ENCODE measurements at places on chromosomes 3 and 15.

DNA sequence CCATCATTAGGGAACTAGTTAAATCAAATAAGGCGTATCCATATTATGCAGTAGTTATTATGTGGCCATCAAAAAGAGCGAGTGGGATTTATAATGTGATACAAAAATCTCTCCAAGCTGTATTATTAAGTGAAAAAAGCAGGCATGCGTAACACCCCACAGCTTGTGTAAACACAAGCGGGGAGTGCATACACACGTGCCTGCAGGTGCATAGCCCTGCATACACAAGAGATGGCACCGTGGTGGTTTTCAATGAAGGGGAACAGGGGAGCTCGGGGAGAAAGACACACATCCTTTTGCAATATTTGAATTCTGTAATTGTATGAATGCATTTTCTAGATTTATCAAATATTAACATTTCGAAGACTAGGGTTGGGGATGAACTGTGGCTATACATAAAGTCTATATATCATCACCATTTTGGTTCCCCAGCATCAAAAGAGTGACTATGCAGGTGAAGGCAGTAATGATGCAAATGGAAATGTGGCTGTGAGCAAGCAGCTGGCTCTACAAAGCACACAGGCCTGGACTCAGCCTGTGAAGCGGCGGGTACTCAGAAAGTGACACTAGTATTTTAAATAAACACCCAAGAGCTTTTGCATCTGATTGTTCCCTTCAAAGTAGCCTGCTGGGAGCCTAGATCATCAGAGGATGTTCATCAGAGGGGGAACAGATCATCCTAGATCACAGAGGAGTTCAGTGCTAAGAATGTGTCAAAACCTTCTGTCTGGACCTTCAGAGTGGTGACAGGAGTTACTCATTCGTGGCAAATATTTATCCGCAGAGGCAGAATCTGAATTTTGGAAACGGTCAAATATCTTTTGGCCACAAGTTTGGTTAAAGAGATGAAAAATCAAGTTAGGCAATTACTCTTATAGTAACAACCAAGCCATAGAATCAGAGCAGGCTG is 9.4 kb upstream of the KIF7 start:
- no peak for DNase-seq

GRCh38 chr3:188154809-188155574 is 1.0 kb downstream of the LPP start:
- no peak for DNase-seq

GRCh38 chr3:138135833-138136194 is 3.6 kb upstream of the A4GNT start:
- no peak for DNase-seq

GRCh38 chr15:90812171-90812957 is 56.0 kb upstream of the FURIN start:
- DNase-seq, result no peak

DNA sequence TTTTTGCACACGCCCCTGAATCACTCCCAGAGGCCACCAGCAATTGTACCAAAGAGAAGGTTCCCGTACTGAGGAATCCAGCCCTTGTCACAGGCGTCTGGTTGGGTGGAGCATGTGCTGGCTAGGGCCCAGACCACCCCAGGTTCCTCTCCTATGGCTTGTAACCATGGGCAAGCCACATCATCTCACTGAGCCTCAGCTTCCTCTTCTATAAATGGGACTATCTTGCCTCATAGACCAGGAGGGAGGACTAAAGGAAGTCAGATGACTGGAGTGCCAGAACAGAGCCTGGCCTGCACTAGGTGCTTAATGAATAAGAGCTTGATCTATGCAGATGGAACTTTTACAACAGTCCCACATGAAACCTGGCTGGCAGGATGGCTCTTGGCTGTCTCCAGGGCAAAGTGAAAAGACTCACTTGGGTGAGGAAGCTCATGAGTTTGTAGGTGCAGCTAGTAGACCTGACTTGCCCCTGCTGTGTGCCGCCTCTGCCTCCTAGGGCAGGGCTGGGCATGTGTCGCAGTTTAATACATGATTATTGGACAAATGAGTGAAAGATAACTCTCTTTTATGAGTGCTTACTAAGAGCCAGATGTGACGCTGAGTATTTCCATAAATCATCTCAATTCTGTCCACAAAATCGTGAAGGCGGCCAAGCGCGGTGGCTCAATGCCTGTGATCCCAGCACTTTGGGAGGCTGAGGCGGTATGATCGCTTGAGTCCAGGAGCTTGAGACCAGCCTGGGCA is 29.3 kb downstream of the CTSH start:
- DNase-seq, result peak; percentile 46

DNA sequence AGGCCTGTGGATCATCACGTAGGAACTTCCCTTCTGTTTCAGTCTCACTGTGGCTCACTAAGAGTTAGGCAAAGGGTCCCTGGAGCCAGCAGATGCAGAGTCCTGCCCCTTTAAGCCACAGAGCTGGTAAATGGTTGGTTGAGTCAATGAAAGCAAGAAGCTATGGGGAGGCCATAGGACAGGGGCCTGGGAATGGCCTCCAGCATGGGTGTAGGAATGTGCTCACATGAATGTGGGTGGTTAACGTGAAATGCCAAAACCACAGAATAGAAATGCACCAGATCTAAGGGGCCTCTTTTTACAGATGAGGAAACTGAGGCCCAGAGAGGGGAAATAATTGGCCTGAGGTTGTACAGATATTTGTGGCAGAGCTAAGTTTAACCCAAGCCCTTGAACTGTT is 150.3 kb downstream of the TLE3 start:
- DNase-seq, result no peak

GRCh38 chr15:95440712-95441111 is 889.8 kb upstream of the NR2F2 start:
- no peak for DNase-seq

DNA sequence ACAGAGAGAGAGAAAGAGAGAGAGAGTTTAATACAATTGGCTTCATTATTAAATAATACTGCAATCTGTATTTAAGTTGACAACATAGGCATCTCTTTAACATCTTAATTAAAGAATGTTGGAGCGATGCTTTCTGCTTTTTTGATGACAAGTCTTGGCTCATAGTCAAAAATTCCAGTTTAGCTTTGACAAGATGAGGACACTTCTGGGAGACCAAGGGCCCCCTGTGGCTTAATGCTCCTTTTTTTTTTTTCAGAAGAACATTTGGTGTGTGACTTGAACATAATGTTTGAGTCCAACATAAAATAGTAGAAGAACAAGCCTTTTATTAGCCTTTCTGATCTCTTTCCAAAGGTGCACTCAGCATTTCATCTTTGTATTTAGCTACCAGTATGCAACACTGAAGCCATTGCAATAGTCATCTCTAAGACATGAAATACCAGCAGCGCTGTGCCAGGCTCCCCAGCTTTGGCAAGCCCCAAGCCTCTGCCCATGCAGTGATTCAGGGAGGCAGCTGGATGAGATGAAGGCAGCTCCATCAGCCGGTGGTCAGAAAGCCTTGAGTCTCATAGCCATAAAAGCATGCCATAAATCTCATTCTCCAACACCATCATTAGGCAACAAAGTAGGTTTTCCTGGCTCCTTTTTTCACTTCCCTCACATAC is 349.4 kb upstream of the SEMA6D start:
- DNase-seq, result no peak

GRCh38 chr3:23830869-23831484 is 25.2 kb downstream of the UBE2E1 start:
- no peak for DNase-seq

GRCh38 chr15:93250209-93250608 is 161.2 kb upstream of the RGMA start:
- DNase-seq, result no peak

DNA sequence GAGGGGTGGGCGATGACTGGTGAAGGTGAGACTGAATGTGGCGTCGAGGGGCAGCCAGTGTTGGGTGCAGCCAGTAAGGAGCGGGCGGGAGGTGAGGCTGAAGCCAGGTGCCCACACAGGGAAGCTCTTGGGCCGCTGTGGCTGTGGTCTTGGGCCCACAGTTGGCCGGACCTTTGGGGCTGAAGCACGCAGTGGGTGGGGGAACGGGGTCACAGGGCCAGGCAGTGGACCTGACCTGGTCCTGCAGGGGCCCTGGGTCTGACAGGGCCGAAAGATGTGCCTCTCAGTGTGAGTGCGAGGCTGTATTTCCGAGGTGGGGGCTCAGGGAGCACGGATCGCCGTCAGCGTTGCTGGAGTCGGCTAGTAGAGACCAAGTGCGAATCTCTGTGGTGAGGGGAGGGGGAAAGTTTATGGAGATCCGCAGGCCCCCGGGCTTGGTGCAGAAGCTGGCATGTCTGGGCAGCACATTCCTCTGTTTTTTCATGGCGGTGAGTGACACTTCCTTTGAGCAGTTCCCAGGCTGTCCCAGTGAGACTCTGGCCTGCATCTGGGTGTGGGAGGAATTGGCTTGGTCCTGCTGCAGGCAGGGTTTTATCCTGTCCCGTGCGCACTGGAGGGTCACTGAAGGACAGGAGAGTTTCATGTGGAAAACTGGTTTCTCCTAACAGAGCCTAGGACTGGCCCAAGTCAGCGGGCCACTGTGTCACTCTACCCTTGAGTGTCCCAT is 100.8 kb downstream of the TMEM266 start:
- DNase-seq, result no peak

DNA sequence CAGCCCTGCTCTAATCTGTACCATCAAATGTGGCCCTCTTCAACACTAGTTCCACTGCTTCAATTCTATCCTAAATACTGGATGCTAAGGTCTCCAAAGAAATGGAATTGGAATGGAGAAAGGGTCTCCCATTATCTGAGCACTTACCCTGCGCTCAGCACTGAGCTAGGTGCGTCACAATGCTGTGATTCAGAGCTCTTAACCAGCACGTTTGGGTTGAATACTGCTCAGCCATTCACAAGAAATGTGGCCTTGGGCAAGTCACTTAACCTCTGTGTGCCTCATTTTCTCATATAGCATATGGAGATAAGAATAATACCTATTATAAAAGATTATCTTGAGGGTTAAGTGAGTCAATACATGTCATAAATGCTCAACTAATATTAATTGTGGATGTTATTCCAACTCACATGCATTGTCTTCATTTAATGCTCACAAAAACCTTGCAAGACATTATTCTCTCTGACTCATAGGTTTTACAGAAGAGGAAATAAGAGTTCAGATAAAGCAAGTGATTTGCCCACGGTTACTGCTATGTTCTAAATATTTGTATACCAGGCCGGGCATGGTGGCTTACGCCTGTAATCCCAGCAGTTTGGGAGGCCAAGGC is 27.4 kb upstream of the SRGAP3 start:
- no peak for DNase-seq

GRCh38 chr3:25556447-25556846 is 108.3 kb downstream of the TOP2B start:
- DNase-seq, result no peak

DNA sequence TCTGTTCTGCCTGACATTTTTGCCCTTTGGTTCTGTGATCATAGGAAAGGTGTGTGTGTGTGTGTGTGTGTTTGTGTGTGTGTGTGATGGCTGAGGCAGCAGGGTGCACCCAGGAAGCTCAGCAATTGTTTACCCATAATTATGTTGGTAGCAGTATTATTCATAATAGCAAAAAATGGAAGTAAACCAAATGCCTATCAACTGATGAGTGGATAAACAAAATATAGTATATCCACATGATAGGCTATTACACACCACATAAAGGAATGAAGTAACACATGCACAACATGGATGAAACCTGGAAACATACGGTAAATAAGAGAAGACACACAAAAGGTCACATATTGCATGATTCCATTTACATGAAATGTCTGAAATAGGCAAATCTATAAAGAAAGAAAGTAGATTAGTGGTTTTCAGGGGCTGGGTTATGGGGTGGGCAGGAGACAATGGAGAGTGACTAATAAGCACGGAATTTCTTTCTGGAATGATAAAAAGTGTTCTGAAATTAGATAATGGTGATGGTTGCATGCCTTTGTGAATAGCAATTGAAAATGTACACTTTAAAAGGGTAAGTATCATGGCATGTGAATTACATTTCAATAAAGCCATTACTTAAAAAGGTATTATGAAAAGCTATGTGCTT is 167.2 kb downstream of the POLR2M start:
- DNase-seq, result no peak

DNA sequence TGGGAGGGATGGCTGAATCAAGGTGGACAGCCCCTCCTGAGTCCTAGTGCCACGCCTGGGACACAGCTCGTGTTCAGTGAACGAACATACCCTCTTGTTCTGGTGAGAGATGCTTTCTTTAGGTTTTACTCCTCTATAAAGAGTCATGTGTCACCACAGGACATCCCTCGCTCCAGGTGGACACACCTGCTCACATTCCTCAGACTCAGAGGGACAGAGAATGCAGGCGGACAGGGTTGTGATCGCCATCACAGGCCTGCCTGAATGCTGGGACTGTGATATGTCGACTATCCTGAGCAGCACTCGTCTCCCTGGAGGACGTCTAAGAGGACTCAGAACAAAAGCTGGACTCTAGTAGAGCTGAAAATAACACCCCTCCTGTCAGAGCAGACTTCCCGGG is 96.4 kb upstream of the SNRPA1 start:
- DNase-seq, result no peak

All from KG1 (cell line).